T-helper 9 cell (primary cell): ENCODE measurements at places on chromosomes 11 and 22.

- DNase-seq: no peak
These were observed 190.8 kb downstream of the DSCAML1 start for GRCh38 chr11:117606211-117606610.

DNA sequence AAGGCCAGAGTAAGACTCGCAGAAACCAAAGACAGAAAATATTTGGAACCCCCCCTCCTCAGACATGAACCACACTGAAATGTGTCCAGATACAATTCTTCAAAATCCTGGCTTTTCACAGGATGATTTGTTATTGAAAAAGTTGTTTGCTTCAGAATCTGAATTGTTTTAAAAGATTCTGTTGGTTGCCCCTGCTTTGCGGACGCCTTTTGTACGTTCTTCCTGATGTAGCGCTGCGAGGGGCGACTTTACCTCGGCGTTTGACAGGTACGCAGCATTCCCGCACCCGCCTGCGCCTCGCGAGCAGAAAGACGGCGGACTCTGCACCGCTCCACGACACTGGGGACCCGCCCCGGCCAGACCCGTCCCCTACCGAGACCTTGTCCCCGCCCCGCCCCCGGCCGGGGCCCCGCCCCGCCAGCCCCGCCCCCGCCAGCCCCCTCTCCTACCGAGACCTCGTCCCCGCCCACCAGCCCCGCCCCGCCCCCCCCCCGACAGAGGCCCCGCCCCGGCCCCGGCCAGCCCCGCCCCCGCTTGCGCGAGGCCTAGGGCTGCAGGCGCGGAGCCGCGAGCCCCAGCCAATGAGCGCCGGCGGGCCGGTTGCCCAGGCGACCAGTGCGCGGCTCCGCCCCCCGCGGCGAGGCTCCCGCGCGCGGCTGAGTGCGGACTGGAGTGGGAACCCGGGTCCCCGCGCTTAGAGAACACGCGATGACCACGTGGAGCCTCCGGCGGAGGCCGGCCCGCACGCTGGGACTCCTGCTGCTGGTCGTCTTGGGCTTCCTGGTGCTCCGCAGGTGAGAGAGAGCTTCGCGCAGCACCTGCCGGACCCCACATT, at the start of gene GLB1L2:
GLB1L2 (plus strand) TSS at position 635 of the 835 bp plus-strand sequence; CDS start at position 709, 74 bp downstream.
- DNase-seq: peak; percentile 78

GRCh38 chr22:49983148-49984042, 22.8 kb downstream of the PIM3 start:
- DNase-seq: peak; percentile 54

DNA sequence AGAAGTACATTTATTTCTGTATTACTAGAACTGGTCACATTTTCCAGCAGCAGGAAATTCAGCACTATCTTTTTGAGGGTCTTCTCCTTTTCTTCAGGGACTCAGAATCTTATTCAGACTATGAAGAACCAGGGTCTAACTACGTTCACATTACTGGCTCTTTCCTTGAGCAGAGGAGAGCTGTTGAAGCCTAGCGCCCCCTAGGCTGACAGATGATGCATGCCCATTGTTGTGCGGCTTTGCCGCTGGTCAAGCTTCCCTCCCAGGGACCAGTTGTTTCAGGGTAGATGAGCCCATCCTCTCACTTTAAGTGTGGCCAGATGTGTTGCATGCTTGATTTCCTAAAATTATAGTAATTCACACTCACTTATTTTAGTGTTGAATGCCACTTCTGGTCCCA, 168.2 kb upstream of the PDGFD start:
- no peak for DNase-seq

DNA sequence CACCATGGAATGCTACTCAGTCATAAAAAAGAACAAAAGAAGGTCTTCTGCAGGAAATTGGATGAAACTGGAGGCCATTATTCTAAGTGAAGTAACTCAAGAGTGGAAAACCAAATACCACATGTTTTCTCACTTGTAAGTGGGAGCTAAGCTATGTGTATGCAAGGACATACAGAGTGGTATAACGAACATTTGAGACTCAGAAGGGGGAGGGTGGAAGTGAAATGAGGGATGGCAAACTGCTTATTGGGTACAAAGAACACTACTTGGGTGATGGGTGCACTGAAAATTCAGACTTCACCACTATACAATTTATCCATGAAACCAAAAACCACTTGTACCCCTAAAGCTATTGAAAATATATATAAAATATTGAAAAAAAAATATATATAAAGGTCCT, 13.4 kb upstream of the CAT start:
- no peak for DNase-seq

DNA sequence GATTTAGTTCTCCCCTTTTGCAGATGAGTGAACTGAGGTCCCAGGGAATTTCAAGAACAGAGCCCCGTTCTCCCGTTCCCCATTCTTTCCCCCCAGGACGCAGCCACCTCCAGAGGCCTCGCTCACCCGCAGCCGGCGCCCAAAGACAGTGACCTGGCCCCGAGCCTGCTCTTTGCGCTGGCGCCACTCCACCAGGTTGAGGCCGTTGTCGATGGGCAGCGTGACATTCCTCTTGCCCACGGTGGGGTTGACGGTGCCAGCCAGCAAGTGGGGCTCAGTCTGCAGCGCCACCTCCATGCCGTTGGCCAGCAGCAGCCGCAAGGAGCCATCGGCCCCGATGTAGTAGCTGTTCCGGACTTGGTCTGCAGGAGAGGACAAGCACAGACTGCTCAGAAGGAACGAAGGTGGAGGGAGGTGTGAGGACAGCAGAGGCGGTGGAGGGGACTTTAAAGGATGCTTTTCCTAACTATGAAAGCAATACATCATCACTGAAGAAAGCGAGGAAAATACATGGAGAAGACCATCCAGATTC, 101.4 kb upstream of the NARS2 start:
- no peak for DNase-seq

DNA sequence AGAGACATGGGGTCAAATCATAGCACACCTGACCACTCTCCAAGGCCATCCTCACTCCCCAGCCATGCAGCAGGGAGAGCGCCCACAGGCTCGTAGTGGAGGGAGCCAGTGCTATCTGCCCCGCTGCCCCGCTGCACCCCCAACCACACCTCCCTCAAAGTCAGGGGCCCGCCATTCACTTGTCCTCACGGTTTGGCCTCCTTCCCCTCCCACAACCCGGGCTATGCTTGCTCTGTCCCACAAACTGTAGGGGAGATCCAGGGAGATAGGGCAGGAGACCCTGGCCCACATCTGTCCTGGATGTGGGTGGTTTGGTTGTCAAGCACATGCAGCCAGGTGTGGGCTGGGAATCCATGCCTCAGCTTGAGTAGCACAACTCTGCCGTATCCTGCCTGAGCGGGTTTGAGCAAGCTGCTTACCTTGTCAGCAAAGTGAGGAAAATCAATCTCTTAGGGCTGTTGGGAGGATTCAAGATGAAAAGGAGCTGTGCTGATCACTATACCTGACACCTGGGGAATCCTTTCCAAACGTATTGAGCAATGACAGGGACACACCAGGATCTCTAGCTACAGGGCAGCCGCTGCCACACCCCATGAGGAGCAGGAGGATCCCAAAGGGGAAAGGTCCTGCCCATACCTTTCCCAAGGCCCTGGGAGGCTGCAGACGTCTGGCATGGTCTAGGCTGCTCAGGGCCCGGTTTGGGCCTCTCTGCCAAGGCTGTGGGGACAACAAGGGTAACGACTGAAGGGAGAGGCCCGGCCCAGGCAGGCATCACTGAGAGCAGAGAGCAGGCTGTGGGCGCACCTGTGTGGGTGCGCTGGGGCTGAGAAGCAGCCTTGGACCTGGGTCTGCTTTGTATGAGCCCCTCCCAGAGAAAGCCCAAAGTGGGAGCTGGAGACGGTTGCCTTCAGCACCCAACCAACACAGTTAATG, 23.3 kb downstream of the KCNJ5 start:
- DNase-seq: no peak

DNA sequence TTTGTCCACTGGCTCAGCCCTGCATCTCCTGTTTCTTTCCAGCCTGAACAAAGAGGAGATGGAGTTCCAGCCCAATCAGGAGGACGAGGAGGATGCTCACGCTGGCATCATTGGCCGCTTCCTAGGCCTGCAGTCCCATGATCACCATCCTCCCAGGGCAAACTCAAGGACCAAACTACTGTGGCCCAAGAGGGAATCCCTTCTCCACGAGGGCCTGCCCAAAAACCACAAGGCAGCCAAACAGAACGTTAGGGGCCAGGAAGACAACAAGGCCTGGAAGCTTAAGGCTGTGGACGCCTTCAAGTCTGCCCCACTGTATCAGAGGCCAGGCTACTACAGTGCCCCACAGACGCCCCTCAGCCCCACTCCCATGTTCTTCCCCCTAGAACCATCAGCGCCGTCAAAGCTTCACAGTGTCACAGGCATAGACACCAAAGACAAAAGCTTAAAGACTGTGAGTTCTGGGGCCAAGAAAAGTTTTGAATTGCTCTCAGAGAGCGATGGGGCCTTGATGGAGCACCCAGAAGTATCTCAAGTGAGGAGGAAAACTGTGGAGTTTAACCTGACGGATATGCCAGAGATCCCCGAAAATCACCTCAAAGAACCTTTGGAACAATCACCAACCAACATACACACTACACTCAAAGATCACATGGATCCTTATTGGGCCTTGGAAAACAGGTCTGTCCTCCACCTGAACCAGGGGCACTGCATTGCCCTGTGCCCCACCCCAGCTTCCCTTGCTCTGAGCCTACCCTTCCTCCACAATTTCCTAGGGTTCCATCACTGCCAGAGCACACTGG, 5.0 kb downstream of the FTH1 start:
- no peak for DNase-seq

GRCh38 chr11:96863520-96863919, 473.7 kb downstream of the JRKL start:
- DNase-seq: no peak

GRCh38 chr11:15223318-15223717, 108.6 kb downstream of the INSC start:
- no peak for DNase-seq

GRCh38 chr11:132318421-132319157, 948.2 kb downstream of the NTM start:
- no peak for DNase-seq

DNA sequence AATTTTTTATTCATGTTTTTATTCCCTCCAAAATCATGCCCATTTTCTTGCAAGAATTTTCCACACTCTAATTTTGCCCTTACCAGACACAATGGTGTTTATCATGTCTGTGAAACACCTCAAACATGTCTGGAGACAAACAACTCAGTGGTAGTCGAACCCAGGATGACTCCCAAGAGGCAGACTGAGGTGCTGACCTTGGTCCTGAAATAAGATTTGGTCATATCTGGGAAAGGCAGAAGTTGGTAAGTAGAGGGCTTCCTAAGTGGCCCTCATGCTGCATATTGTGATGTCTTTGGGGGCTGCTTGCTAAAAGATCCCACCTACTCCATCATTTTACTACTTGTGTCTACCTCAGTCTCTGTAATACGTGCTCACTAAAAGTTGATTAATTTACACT, 369.4 kb upstream of the ISX start:
- DNase-seq: no peak

- no peak for DNase-seq
These were observed 476.9 kb downstream of the MIAT start for GRCh38 chr22:27134315-27134701.

GRCh38 chr11:69485337-69486041, 4.0 kb downstream of the LINC01488 start:
- no peak for DNase-seq

DNA sequence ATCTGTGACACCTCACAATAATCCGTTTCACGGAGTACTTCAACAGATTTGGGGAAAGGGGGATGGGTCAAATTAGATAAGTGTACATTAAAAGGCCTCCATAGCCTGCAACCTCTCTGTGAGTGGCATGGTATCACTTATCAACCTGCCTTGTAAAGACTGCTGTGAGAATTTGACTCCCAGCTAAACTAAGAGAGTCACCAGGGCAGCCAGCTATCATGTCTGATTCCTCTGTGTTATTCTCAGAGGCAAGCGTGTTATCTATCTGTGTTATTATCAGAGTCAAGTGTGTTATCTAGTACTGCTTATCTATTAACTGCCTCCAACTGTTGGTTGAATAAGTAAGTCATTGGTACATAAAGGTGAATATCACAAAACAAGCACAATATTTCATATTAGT, 4.1 kb upstream of the FAM83F start:
- no peak for DNase-seq

DNA sequence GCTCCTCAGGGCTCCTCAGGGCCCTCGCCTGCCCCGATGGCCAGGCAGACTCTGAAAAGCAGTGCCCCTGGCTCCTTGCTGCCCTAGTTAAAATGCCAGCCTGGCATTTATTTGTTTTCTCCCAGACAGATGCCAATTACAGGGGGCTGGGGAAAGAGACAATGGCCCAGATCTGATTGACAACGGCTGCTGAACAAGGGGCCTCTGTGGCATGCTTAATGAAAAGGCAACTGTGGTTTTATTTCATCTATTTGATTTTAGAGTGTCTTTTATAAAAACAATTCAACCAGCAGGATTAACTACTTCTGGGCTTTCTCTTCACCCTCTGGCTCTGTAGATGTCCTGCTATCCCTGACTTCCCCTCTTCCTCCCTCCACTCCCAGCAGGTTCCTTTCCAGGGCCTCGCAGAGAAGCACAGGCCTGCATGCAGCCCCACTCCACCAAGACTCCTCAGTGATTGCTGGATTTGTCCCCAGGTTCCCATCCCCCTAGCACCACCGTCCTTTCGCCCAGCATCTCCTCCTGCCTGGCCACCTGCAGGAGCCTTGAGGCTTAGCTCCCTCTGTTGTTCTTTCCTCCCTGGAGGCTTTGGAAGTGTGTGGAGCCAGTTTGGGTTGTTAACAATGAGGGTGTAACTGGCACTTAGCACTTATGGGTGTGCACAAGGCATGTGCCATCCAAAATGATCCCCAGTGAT, 171.1 kb downstream of the TENM4 start:
- DNase-seq: no peak

- DNase-seq: no peak
These were observed 67.9 kb downstream of the YAP1 start for GRCh38 chr11:102177974-102178631.

DNA sequence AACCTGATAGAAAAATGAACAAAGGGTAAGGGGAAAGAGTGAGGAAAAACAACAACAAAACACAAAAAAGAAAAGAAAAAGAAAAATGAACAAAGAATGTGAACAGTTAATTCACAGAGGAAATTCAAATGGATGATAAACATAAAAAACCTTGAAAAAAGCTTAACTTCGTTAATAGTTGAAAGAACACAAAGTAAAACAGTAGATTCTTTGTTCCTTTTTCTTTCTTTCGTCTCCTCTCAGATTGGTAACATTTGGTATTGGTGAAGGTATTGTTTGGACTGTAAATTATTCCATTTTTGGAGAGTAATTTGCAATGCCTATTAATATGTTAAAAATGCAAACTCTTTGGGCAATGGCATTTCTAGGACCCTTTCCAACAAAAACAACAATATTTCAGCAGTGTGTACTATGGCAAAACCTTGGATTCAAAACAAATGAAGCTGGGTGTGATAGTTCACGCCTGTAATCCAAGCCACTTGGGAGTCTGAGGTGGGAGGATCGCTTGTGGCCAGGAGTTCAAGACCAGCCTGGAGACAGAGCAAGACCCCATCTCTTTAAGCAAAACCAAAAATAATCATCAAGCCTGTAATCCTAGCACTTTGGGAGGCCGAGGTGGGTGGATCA, 3.3 kb upstream of the BACE1 start:
- no peak for DNase-seq
